ENCODE measurements at places on chromosomes 7 and 10.

DNA sequence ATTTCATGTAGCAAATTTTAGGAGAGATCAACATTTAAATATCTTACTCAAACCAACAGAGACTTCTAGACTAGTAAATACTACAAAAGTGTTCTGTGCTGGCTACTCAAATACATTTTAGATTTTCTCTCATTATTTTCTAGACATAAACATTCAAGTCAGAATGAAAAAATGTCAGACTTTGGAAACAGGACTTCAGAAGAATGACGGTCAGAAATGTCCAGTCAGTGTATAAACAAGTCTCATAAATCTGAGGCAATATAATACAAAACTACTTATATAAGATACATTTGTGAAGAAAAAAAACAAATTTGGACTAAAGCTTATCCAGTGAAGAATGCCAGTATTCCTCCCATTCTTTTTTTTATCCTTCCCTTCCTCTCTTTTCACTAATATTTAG is 25.9 kb downstream of the RNLS start:
- no peak for DNase-seq

GRCh38 chr10:66828957-66829356 is 96.9 kb upstream of the LRRTM3 start:
- DNase-seq: no peak

- DNase-seq: no peak
These were observed 51.2 kb upstream of the PALS2 start for GRCh38 chr7:24521917-24522623.

DNA sequence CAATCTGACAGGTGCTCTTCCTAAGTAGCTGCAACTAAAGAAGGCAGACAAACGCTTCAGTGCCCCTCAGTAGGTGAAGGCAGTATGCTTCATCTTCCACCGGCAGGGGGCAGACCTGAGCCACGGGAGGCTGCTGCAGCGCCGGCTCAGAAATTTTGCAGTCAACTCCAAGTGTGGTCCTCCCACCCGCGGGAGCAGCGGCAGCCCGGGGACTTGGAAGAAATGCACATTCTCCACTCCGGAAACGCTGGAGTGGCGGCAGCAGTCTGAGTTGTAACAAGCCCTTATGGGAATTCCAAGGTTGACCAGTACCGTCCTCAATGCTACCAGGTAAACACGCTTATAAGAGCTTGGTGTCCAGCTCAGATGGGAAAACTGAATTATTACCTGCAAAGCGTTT is 3.4 kb downstream of the IGFBP3 start:
- peak; percentile 66 for DNase-seq

DNA sequence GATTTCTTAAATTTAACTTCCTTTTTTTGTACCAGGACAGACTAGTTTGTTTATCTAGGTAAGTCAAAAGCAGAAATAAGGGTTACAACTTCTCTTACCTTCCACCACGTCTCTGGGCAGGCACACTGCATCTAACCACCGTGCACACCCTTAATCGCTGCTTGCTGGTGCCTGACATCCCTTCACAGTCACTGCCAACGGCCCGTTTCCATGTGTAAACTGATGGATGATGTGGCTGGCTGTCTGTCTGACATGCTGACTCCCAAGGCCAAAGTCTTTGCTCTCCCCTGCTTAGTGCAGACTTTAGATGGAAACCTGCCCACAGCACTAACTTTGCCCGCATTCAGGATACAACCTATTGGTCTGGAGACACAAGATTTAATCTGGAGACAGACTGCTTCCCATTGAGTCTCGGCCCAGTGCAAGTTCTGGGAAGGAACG is 1.1 kb downstream of the TMEM273 start:
- DNase-seq: no peak

DNA sequence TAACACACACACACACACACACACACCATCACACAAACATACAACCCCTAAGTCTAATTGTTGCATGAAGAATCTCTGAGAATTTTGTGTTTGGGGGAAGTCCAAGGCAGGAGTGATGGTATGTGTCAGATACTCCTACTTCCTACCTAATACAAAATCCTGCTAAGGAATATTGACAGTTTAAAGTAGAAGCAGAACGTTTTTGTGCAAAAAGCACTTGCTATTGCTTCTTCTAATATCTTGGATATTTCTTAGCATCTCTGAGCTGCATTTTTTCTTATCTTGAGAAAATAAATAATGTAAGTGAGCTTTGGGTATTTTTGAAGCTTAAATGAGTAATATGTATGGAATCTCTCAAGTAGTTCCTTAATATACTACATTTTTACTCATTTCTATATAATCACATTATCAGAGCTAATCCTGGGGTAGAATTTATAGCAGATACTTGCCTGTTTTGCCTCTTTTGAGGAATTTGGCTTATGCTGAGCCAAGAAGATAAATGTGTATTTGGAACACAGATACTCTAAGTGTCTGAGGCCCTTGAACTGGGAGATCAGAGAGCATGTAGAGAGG is 212.3 kb downstream of the DKK1 start:
- DNase-seq: no peak
